Endothelial cell of umbilical vein (primary cell): ENCODE measurements at places on chromosomes 6 and 20. TPM values are rescaled to one million over a fixed set of nuclear protein-coding genes. Genes with fewer than 3 reads are reported as not detected.

The PSORS1C1 gene
- 9.2 and 13.2 TPM in 2 replicates for total RNA-seq

The NOX3 gene
- not detected in 2 replicates for total RNA-seq

The TPD52L1 gene
- 0.29 and 0.83 TPM in 2 replicates for total RNA-seq

The PTCRA gene
- total RNA-seq: not detected in 2 replicates

The SLC35B3 gene
- 16.8 and 21.5 TPM in 2 replicates for total RNA-seq

The SMOC2 gene
- total RNA-seq: not detected in 2 replicates

The CAGE1 gene
- not detected in 2 replicates for total RNA-seq

The MUC22 gene
- not detected in 2 replicates for total RNA-seq

The XKR7 gene
- total RNA-seq: 0.04 TPM in 1 of 2 replicates, not detected in the other

The SNPH gene
- 5.1 and 5.5 TPM in 2 replicates for total RNA-seq

The CST5 gene
- total RNA-seq: not detected in 2 replicates

The RBM24 gene
- total RNA-seq: 6.0 and 6.7 TPM in 2 replicates

The ENPP3 gene
- total RNA-seq: not detected in 2 replicates

The ZNF391 gene
- 0.37 and 0.42 TPM in 2 replicates for total RNA-seq

The PLN gene
- total RNA-seq: not detected in 2 replicates

The NKX2-2 gene
- total RNA-seq: not detected in 2 replicates

The PET117 gene
- 11.4 and 12.9 TPM in 2 replicates for total RNA-seq

The SMIM26 gene
- total RNA-seq: 54.1 and 62.4 TPM in 2 replicates

The RPS6KA2 gene
- total RNA-seq: 72.6 and 75.8 TPM in 2 replicates

The ULBP2 gene
- 7.0 and 14.0 TPM in 2 replicates for total RNA-seq

The SLC22A2 gene
- total RNA-seq: not detected in 2 replicates

The EYS gene
- 0.27 and 0.81 TPM in 2 replicates for total RNA-seq

The VSTM2L gene
- not detected in 2 replicates for total RNA-seq

The ZNF341 gene
- total RNA-seq: 3.9 and 4.9 TPM in 2 replicates

The LINC00237 gene
- total RNA-seq: not detected in 2 replicates

The AGER gene
- 12.0 and 18.5 TPM in 2 replicates for total RNA-seq

The AKAP12 gene
- total RNA-seq: 340 and 362 TPM in 2 replicates

The SYCP2 gene
- 0.35 and 0.67 TPM in 2 replicates for total RNA-seq

The SFTA2 gene
- total RNA-seq: not detected in 2 replicates

The PTPRT gene
- total RNA-seq: not detected in 2 replicates

The CLVS2 gene
- not detected in 2 replicates for total RNA-seq

The SIRPG gene
- total RNA-seq: not detected in 2 replicates
